ENCODE measurements at places on chromosomes 16 and 17. TPM values are rescaled to one million over a fixed set of nuclear protein-coding genes. Genes with fewer than 3 reads are reported as not detected.
A peak's percentile ranks its signal among the peaks of the same experiment; 100 is the strongest.

GRCh38 chr17:17729620-17730249 lies 48.5 kb downstream of the RAI1 start:
- DNase-seq, result no peak
- H3K4me1 ChIP-seq, result peaks cover 58% of the 10 kb centered on the region
- H3K36me3 ChIP-seq, result no peaks in the 10 kb centered on the region
- H3K27me3 ChIP-seq, result no peaks in the 10 kb centered on the region
- H3K27ac ChIP-seq, result no peak overlapping the region

Gene EVPLL
- not detected for total RNA-seq

GRCh38 chr16:57609541-57610401 lies 18.7 kb upstream of the ADGRG1 start:
- no peaks in the 10 kb centered on the region for H3K27me3 ChIP-seq
- DNase-seq, result no peak
- H3K4me3 ChIP-seq, result no peak overlapping the region
- H3K4me1 ChIP-seq, result peaks cover 17% of the 10 kb centered on the region
- H3K27ac ChIP-seq, result no peak overlapping the region

DNA sequence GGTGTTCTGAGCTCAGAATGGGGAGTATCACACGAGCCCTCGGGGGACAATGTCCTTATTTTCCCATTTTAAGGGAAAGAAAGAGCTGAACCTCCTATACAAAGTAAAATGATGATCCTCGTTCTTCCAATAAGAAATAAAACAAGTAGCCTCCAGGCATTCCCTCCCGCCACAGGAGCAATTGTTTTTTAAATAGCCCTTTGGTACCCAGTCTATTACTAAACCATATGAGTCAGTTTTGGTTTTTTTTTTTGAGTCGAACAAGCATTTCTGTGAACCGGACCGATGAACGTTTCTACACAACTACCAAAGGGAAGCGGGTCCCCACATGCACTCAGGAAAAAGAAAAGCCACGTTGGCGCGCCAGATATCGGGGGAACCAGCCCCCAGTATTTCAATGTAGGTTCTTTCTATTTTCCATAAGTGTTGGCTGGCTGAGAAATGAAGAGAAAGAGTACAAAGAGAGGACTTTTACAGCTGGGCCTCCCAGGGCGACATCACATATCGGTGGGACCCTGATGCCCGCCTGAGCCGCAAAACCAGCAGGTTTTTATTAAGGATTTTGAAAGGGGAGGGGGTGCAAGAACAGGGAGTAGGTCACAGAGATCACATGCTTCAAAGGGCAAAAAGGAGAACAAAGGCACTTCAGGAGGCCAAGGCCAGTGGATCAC lies 3.8 kb upstream of the DCXR start:
- no peaks in the 10 kb centered on the region for H3K36me3 ChIP-seq
- no peak for DNase-seq
- peaks cover 25% of the 10 kb centered on the region for H3K4me1 ChIP-seq
- H3K27me3 ChIP-seq, result no peaks in the 10 kb centered on the region
- H3K4me3 ChIP-seq, result peak overlapping the region; percentile 48
- H3K27ac ChIP-seq, result no peak overlapping the region

GRCh38 chr16:66296591-66296990 lies 69.9 kb upstream of the CDH5 start:
- H3K4me3 ChIP-seq, result no peak overlapping the region
- DNase-seq, result no peak
- no peak overlapping the region for H3K27ac ChIP-seq
- H3K27me3 ChIP-seq, result peaks cover 5% of the 10 kb centered on the region
- H3K36me3 ChIP-seq, result peaks cover 3% of the 10 kb centered on the region
- H3K4me1 ChIP-seq, result no peaks in the 10 kb centered on the region

DNA sequence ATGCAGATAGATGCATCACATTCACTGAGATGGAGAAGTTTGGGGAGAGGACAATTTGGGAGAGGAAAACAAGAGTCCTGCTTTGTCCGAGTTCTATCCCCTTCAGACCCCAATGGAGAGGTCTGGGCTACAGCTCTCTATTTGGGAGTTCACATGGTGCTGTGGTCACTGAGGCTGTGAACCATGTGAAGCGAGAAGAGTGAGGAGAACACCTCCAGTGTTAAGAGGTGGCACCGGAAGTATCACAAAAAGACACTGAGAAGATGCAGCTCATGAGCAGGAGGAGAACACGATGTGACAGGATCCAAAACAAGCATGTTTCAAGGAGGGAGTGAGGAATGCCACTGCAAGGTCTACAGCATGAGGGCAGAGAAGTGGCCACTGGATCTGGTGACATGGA lies 39.7 kb downstream of the PIK3R5 start:
- no peak for DNase-seq
- peaks cover 19% of the 10 kb centered on the region for H3K27me3 ChIP-seq
- no peak overlapping the region for H3K27ac ChIP-seq
- H3K4me1 ChIP-seq, result no peaks in the 10 kb centered on the region
- H3K4me3 ChIP-seq, result no peak overlapping the region
- H3K36me3 ChIP-seq, result peaks cover 5% of the 10 kb centered on the region

- peaks cover 3% of the 10 kb centered on the region for H3K27me3 ChIP-seq
- no peak overlapping the region for H3K4me3 ChIP-seq
- H3K36me3 ChIP-seq, result no peaks in the 10 kb centered on the region
- no peak for DNase-seq
- no peaks in the 10 kb centered on the region for H3K4me1 ChIP-seq
Observed at GRCh38 chr17:61642768-61643167, 51.7 kb upstream of the NACA2 start.

GRCh38 chr17:2737693-2738092 lies 11.8 kb downstream of the CCDC92B start:
- H3K4me3 ChIP-seq, result no peak overlapping the region
- no peaks in the 10 kb centered on the region for H3K4me1 ChIP-seq
- peaks cover 20% of the 10 kb centered on the region for H3K27me3 ChIP-seq
- H3K36me3 ChIP-seq, result no peaks in the 10 kb centered on the region
- H3K27ac ChIP-seq, result no peak overlapping the region
- DNase-seq, result no peak

Gene SLFN14
- total RNA-seq, result not detected

DNA sequence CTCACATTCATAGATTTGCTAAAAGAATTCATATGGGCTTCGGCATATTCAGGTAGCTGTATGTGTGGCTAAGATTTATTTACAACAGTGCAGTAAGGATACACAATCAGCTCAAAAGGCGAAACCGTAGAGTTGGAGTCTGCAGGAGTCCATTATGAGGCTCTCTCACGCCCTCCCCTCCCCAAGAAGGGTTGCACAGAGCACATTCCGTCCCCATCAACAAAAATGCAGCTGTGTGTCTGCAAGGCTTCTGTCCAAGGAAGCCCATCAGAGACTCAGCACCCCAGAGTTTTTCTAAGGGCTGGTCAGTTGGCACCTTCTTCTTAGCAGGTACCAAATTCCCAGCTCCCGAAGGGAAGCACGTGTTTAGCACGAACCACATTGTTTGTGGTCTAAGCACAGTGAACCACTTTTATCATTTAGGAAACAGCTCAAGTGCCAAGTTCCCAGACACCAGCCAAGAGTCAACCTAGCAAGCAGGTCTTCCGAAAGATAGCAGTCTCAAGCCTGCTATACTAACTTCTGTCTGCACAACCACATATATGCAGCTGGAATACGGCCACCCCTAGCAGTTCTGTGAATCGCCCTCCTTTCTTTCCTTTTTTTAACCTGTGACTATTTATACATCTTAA lies 28.5 kb upstream of the MEAK7 start:
- peaks cover 62% of the 10 kb centered on the region for H3K4me1 ChIP-seq
- H3K27ac ChIP-seq, result peak overlapping the region; percentile 98
- peaks cover 12% of the 10 kb centered on the region for H3K36me3 ChIP-seq

Gene KRT28
- not detected for total RNA-seq

Gene SLC6A4
- total RNA-seq, result not detected

- DNase-seq, result no peak
- H3K4me1 ChIP-seq, result peaks cover 18% of the 10 kb centered on the region
- no peak overlapping the region for H3K4me3 ChIP-seq
Observed at GRCh38 chr17:79654960-79655382, 44.1 kb upstream of the RBFOX3 start.

DNA sequence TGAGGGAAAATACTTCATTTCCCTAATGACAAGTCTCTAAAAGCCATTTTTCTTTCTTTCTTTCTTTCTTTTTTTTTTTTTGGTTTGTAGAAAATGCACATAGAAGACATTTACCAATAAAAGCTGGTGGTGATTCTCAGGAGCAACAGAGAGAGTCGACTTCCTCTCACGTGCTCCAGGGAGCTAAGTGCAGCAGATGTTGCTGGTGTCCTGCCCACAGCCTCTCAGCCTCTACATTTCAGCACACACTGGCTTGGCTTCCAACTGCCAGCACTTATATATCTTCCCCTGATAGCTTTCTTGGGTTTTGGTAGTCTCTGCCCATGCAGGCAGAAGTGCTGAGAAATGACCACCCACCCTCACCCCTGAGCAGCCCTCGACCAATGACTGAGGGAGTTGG lies 58.4 kb upstream of the MARCHF10 start:
- H3K4me1 ChIP-seq, result peaks cover 34% of the 10 kb centered on the region
- no peaks in the 10 kb centered on the region for H3K36me3 ChIP-seq
- H3K27ac ChIP-seq, result no peak overlapping the region
- no peak for DNase-seq
- H3K4me3 ChIP-seq, result no peak overlapping the region
- H3K27me3 ChIP-seq, result no peaks in the 10 kb centered on the region

Gene PARD6A
- total RNA-seq, result 7.5 TPM

GRCh38 chr17:17900615-17901520 lies 64.1 kb upstream of the SREBF1 start:
- H3K4me3 ChIP-seq, result no peak overlapping the region
- peaks cover 33% of the 10 kb centered on the region for H3K4me1 ChIP-seq
- H3K27ac ChIP-seq, result peak overlapping the region; percentile 1
- no peaks in the 10 kb centered on the region for H3K36me3 ChIP-seq

DNA sequence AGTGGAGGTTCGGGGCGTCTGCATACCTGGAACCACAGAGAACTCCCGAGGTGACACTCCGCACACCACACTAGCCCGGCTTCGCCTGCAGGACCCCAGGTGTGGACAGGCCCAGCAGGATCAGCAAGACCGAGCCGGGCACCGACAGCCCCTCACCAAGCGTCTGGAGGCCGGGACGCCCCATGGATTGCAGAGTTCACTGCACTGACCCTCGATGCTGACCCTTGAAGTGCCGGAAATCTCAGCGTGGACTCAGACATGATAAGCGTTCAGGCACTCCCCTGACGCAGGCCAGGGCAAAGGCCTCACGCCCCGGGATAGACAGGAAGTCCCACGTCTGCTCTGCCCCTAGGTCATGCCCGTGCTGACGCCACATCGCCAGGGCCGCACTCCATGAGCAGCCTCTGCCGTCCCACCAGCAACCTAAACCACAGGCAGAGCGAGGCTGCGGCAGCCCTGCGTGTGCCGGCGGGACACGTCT lies 26.0 kb downstream of the ACSF3 start:
- no peak overlapping the region for H3K4me3 ChIP-seq
- no peaks in the 10 kb centered on the region for H3K27me3 ChIP-seq
- peaks cover 8% of the 10 kb centered on the region for H3K4me1 ChIP-seq
- H3K36me3 ChIP-seq, result peaks cover 8% of the 10 kb centered on the region
- no peak for DNase-seq

DNA sequence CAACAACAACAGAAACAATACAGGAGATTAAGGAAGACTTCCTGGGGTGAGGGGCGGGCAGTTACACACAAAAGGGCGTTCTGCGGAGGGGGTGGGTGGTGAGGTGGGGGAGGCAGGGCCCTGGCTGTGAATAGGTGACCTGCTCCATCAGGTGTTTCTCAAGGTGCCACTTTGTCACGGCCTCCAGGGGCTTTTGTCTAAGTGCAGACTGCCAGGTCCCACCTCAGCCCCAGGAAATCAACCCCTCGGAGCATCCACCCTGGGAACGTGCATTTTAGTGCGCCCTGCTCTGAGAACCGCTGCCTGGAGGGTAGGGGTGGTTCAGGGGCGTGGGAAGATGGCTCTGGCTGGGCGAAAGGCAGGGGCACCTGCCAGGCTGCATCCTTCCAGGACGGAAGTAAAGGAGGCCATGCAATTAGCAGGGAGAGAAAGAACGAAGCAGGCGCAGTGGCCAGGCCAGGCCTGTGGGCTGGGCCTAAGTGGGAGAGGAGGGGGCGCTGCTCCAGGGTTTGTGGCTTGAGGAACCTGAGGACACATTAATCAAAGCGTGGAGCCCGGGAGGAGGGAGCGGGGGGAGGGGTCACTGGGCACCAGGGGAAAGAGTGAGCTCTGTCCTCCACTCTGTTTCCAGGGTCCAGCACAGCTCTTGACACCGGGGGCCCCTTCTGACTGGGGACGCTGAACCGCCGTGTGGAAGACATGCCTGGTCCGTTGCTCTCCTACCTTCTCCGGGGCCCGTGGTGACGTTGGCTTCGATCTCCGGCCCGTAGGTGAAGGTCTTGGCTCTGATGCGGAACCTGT lies 49.4 kb upstream of the CDC42EP4 start:
- H3K4me1 ChIP-seq, result peaks cover 44% of the 10 kb centered on the region
- no peaks in the 10 kb centered on the region for H3K36me3 ChIP-seq
- peaks cover 7% of the 10 kb centered on the region for H3K27me3 ChIP-seq
- no peak overlapping the region for H3K27ac ChIP-seq
- peak; percentile 34 for DNase-seq
- H3K4me3 ChIP-seq, result no peak overlapping the region

Gene ADAT1
- total RNA-seq, result 82.6 TPM

Gene CES1
- total RNA-seq, result 0.58 TPM

Data from neural crest cell (in vitro differentiated cells).